ENCODE measurements at places on chromosomes 16 and 17.
A peak's percentile ranks its signal among the peaks of the same experiment; 100 is the strongest.

GRCh38 chr17:50507871-50508572, at the start of gene MYCBPAP:
Gene MYCBPAP (plus strand): TSS chr17:50508439. CDS start chr17:50508675, 236 bp downstream.
- DNase-seq, result peak; percentile 55

- no peak for DNase-seq
Observed at GRCh38 chr17:49516180-49516579, 21.1 kb downstream of the NGFR start.

- DNase-seq, result no peak
Observed at GRCh38 chr16:2776500-2777139, 460 bp downstream of the ELOB start.

GRCh38 chr16:12147681-12148080, 171.1 kb downstream of the SNX29 start:
- DNase-seq, result no peak

DNA sequence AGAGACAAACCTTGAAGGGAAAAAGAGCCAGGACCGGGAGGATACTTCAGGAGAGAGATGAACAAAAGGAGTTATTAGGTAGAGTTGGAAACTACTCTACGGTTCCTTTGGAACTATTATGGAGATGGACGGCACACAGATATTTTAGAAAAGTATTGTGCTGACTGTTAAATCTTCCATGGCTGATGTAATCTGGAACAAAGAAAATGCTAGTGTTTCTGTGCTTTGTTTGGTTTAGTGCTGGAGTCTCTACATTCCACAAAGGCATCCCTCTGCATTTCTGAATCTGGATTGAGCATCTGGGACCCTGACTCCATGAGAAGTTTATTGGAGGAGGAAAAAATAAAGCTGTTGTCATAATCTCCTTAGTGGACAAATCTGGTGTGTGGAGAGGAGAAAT, 57.2 kb downstream of the RPGRIP1L start:
- no peak for DNase-seq

DNA sequence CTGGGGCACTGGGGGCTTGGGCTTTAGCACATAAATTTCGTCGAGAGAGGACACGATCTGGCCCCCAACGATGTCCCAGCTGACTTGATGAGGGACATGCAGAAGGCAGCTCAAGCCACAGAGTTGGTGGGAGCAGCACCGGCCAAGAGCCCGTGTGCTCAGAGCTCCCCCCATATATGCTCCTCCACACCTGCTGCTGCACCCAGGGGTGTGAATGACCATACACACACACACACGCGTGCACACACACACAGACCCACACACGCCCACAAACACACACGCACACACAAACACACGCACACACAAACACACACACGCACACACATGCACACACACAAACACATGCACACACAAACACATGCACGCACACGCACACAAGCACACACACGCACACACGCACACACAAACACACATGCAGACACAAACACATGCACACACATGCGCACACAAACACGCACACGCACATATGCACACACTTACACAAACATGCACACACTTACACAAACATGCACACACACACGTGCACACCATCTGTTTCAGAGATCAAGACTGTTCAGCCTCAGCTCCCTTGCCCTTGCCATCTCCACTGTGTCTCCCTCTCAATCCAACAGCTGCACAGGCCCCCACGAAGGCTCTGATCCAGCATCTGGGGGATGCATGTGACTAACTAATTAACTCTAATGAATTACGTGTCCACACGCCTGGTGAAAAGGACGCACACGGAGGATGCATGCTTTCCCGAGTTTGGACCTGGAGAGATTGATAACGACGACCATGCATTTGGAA, 85.6 kb upstream of the TNRC6C start:
- no peak for DNase-seq

- no peak for DNase-seq
Observed at GRCh38 chr17:66678827-66679226, 156.1 kb upstream of the CACNG5 start.

GRCh38 chr16:76614269-76614668, 337.1 kb downstream of the CNTNAP4 start:
- DNase-seq, result no peak

GRCh38 chr16:52078716-52079655, 468.0 kb downstream of the TOX3 start:
- no peak for DNase-seq

DNA sequence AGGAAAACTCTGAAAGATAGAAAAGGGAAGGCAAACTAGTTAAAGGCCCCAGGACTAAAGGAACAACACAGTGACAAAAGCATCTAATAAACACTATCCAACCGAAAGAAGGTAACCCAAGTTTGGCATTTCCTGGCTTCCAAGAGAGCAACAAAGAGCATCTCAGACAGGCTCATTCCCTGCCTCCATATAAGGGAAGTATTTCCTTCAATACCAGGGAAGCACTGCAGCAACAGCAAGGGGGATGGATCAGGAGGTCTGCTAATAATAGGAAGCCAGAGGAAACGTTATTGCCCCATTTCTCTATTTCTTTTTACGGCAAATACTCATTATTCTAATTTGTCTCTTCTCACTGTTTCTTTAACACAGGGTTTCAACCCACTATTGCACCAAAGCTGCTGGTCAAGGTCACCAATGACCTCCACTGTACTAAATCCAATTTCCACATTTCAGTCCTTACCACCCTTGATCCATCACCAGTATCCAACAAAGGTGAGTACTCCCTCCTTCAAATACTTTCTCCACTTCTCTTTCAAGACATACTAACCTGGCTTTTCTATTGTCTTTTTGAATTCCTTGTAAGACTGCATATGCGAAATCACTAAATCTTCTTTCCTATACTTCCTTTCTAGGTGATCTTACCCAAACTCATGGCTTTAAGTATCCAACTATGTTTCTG, 86.1 kb downstream of the KANSL1 start:
- DNase-seq, result no peak

DNA sequence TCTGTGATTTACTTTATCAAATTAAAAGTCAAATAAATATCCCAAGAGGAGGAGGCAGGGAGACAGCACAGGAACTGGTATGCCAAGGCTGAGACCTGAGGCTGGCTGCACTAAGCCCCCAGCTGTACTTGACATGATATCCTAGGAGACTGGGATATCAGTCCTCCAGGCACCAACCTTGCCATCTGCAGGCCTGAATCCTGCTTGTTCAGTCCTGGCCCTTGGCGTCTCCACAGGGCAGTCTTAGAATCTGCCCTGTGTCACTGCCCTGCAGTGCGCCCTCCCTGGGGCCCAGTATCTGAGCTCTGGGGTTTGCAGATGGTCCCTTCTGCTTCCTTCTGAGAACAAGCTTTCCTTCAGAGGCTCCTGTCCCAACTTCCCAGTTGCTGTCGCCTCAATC, 75.9 kb downstream of the HS3ST3A1 start:
- no peak for DNase-seq

GRCh38 chr17:79026376-79027273, 2.7 kb downstream of the C1QTNF1 start:
- DNase-seq, result peak; percentile 60

DNA sequence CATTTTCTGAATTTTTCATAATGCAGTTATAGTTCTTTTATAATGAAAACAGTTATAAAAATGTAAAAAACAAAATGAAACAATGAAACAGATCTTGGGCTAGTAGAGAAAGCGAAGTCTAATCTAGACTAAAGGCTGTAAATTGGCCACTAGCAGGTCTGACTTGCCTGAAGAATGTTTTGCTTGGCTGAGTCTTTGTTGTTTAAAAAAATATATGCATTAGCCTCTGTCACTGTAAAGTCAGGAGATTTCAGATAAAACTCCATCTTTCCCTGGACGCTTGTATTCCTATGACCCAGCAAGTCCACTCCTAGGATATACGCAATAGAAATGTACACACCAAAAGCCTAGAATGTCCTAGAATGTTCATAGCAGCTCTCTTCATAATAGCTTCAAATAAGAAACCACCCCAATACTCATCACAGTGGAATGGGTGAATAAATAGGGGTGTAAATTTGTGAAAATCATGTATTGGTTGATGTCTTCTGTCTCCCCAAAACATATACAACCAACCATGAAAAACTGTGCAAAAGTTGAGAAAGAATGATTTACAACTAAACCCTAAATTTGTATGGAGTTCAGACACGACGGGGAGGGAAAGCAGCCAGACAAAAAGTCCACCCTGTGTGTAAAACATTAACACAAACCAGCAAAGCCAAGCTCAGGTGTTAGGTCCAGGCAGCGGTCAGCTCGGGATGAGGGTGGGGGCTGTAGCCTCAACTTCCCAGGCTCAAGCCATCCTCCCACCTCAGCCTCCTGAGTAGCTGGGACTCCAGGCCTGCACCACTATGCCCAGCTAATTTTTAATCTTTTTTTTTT, 37.7 kb upstream of the MEAK7 start:
- no peak for DNase-seq

DNA sequence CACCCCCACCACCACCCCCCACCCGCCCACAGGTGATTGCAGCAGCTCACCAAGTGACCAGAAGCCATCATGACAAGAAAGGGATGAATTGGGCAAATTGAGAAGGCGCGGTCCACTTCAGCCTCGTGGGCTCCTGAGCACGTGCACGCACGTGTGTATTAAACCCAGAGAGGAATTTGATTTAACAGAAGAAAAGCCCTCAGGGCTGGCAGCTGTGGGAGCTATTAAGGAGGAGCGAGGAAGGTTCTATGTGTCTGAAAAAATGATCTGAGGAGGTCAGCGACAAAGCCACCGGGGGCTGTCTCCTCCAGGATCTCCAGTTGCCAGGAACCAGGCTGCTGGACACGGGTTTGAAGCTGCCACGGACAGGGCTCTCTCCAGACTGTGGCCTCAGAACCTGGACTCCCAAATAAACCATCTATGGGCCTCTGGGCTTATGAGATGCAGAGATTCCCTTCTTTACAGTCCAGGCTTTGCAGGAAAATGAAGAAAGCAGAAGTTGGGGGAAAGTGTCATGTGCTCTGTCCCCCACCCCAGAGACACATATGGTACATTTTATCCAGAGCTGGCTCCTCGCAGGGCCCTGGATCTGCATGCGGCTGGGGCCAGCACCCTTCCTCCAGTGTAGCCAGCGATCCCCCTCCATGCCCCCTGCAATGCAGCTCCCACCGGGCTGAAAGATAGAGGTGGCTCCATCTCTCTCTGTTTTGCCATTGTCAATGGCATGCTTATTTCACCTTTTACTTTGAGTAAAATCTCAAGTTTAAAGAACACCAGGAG, 219.7 kb upstream of the RPL38 start:
- no peak for DNase-seq

- DNase-seq, result no peak
Observed at GRCh38 chr17:63390090-63390489, 56.0 kb downstream of the CYB561 start.

DNA sequence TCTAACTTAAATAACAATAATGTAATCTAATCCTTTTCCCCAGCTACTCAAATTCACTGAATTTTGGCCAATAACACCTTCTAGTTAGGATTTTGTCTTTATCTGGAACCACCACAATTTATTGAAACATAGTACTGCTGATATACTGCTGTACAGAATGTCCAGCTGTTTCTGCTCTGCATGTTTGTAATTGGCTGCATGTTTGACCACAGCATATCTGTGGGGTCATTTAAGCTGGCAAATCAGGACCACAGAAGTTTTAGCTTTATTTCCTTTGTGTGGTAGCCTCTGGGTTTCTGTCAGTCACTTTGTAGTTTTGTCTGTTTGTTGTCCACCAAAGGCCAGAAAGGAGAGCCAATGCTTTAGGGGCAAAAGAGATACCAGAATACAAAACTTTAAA, 22.2 kb upstream of the RAB11FIP4 start:
- no peak for DNase-seq

DNA sequence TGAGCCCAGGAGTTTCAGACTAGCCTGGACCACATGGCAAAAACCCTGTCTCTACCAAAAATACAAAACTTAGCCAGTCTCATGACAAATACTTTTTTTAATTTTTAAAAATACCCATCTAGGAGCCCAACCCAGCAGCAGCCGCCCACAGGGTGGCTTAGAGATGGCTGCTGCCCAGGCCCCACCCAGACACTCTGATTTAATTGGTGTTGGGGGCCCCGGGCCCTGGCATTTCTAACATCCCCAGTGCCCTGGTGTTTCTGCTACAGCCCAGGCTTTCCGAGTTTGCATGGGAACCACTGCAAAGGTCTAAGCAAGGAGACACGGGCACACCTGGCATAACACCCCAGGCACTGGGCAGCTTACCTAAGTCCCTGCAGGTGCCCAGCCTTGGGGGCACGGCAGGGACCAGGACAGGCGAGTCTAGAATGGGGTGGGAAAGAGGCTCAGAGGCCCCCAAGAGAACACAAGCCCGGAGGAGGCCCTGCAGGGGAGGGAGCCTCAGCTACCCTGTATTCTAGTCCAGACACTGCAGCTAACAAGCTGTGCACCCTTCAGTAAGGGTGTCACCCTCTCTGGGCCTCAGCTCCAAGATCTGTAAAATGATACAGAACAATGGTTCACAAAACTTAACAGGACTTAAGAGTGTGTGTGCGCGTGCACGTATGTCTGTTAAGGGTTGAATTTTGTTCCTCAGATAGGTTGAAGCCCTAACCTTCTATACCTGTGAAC, 48.8 kb downstream of the RMI2 start:
- no peak for DNase-seq

DNA sequence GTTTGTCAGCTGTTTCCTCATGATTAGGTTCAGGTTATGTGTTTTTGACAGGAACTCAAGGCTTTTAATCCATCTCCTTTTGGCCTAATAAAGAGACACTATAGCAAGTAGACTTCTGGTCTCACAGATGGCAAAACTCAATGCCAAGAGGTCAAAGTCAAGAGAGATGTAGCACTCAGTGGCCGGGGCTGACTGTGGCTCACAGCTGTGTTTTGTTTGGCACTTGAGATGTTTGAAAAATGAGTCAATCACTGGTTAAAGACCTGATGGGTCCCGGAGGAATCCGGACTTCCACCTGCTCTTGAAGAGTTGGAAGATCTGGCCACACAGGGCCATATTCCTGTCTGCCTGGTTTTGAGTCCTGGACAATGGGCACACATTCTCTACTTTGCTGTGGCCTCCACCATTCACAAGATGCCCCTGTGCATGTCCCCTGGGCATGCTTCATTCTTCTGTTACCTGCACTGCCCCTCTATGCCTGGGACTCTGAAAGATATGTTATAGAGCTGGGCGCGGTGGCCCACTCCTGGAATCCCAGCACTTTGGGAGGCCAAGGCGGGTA, 210.3 kb downstream of the SNX29 start:
- peak; percentile 36 for DNase-seq

GRCh38 chr16:3035289-3035971, 1.3 kb downstream of the BICDL2 start:
- DNase-seq, result no peak

GRCh38 chr16:59181821-59182420, 447.8 kb upstream of the GOT2 start:
- DNase-seq, result no peak

DNA sequence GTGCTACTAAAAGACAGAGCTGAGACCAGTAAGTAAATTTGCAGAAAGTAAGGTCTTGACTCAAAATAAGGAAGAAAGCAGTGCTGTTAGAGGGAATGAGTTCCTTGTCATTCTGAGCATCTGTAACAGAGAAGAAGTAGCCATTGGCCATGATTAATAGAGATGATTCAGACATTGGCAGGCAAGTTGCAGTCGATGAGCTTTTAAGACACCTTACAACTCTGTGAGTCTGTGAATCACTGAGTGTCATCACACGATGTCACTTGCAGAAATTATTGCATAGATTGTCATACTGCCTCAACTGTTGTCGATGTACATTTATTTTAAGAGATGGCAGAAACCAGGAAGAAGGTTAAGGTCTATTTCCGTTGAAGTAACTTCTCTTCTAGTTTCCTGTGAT, 201.1 kb upstream of the CDH13 start:
- peak; percentile 55 for DNase-seq

GRCh38 chr17:6843241-6843880, 11.8 kb upstream of the TEKT1 start:
- DNase-seq, result peak; percentile 73

- peak; percentile 25 for DNase-seq
Observed at GRCh38 chr17:75277664-75278071, 6.6 kb upstream of the MIF4GD start.
